Fibroblast of upper back skin (primary cell): ENCODE measurements at places on chromosomes 6 and 20.

DNA sequence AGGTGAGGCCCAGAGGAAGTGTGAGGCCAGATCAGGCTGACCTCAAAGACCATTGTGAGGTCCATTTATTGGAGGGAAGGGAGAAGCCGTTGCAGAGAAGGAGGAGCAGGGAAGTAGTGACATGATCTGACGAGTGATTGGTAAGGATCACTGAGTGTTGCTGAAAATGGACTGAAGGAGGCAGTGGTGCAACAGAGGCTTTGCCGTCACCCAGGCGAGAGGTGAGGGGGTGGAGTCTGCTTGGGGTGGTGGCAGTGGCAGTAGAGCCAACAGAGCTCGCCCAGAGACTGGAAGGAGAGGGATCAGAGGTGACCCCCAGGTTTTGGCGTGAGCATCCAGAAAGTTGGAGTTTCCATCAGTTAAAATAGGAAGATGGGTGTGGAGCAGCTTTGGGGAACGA is 67.9 kb upstream of the CLDN20 start:
- DNase-seq: no peak

DNA sequence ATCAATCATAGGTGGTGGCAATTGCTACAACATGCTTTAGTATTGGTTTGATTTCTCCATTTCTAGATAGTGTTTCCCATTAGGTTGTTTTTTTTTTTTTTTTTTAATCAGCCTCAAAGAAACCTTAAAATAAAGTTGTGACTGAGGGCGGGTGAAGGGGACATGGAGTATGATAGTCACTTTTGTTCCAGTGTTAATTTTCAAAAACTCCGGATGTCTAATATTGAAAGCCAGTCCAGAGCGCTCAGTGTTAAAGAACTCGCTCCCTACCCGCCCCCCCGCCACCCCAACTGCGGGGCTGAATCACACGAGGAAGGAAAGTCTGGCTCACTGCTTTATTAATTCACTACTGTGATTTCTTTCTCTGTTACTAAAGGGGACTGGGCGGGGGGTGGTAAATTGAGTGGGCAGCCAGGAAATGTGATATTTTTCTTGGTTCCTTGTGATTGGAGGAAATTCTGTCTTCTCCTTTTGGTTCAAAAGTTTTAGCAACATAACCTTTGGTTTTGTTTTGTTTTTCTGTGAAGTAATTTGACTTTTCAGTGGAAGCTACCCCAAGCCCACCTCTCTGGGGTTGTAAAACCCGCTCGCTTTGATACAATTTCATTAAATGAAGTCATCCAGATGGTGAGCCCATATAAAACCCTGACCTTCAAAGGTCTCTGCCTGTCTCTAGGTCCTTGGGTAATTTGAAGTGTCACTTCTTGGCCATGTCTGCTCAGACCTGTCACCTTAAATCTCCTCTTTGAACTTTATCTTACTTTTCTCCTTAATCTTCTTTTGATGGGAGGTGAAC is 38.0 kb downstream of the TNFAIP3 start:
- no peak for DNase-seq

DNA sequence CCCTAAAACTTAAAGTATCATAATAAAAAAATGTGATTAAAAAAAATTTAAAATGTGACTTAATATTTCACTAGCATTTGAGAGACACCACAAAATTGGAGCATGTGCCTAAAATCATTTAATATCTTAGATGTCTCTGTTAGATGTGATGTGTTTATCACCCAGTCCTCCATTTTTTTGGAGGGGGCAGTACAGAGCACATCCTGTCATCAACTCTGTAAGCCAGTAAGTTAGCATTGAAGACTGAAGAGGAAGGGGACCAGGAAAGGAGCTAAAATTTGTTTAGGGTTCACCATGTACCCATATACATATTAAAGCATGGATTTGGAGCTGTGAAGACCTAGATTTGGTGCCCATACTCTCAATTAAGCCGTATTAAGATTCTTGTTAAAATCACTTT is 30.7 kb upstream of the ADIG start:
- DNase-seq: no peak

- DNase-seq: no peak
Observed at GRCh38 chr6:148082696-148083095, 259.9 kb upstream of the SASH1 start.

GRCh38 chr6:163579880-163580295 is 165.4 kb downstream of the QKI start:
- DNase-seq: peak; percentile 31

DNA sequence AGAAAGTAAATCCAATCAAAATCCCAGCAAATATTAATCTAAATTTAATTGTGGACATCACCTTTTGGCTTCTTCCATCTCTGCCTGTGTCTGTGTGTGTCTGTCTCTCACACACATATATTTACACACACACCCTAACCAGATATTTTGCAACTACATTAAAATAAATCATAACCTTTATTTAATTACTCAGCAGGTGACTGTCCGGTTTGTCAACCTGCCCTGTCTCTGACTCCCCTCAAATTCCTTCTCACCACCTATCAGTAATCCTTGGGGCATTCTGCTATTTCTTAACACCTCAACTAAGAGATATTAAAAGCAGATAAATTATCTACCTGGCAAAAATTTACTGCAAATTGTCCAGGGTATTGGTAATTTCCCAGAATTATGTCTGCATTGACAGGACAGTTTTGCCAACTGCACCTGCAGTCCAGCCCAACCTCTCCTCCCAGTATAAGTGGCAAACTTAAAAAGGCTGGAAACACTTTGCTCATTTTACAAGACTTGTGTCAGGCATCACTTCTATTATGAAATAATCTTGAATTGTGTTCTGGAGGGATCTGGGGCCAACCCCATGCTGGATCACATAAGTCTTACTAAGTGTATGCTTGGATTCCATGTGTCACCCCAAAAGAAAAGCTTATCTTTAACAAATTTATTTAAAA is 216.1 kb downstream of the GMDS start:
- no peak for DNase-seq

GRCh38 chr6:84019141-84019841 is 14.3 kb upstream of the MRAP2 start:
- DNase-seq: no peak

DNA sequence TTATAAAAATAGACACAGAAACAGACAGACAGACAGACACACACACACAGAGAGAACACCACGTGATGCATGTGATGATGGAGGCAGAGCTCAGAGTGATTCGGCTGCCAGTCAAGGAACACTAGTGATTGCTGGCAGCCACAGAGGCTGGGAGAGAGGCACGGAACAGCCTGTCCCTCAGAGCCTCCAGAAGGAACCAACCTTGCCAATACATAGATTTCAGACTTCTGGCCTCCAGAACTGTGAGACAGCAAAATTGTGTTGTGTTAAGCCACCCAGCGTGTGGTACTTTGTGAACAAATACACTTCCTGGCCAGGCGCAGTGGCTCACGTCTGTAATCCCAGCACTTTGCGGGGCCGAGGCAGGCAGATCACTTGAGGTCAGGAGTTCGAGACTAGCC is 9.5 kb upstream of the PARD6B start:
- no peak for DNase-seq

- no peak for DNase-seq
Observed at GRCh38 chr20:2631228-2631627, 21.2 kb upstream of the NOP56 start.

DNA sequence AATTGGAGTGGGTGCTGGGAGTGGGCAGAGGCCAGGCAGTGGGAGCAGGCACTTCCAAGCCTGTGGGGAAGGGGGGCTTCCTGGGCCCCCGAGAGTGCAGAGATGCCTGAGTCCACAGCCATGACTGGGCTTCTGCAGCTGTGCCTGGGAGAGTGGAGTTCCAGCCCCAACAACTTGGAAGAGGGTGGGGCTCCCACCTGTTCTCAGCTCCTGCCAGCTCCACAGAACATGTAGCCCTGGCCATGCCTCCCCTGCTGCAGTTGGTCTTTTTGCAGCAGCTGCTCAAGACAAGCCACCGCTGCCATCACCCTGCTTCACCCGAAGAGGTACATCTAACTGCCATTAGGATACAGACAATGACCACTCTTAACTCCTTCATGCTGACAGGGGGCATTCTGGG is 1092.3 kb downstream of the KHDRBS2 start:
- no peak for DNase-seq

DNA sequence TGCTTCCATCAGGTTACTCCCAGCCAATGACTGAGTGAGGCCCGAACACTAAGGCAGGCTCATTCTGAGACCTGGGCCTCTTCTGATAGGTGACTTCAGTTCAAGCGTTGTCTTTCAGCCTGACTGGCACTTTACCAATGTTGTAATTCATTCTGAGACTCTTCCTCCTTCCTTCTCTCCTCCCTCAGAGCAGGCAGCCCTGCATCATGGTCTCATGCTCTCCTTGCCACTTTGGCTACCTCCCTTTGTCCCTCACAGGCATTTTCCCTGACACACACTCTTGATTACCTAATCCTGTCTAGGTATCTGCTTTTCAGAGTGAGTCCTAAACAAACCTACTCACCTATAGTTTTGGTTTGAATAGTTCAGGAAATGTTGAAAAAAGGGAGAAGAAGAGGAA is 12.6 kb upstream of the WFDC12 start:
- no peak for DNase-seq

DNA sequence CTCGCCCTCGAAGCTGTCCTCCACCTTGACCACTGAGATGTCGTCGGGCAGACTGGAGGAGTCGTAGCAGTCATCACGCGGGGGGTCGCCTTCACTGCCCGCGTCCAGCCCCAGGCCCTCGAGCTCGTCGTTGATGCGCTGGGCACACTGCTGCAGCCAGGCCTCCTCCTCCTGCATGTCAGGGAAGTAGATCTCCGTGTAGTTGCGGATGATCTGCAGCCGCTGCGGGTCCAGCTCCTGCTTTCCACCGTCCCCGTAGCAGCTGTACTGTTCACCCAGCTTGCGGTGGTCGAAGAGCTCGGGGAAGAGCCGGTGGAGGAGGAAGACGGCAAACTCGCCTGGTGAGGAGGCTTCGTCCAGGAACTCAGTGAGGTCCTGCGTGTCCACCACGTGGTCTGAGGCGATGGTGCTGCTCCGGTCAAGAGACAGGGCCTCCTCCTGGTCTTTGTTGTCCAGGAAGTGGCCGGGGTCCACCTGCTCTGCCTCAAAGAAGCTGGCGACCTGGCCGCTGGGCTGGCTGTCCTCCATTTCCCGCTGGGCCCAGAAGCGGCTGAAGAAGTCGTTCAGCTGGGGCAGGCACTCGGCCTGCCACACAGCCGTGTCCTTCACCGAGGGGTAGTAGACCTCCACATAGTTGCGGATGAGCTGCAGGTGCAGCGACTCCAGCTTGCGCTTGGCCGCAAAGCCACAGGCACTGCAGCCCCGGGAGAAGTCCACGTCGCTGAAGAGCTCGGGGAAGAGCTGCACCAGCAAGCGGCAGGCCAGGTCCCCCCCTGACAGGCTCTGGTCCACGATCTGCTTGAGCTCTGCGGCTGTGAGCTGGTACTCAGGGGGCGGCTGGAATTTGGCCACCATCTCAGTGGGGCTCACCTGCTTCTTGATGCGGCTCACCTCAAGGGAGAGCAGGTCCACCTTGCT is 41.9 kb downstream of the MTRES1 start:
- DNase-seq: no peak

DNA sequence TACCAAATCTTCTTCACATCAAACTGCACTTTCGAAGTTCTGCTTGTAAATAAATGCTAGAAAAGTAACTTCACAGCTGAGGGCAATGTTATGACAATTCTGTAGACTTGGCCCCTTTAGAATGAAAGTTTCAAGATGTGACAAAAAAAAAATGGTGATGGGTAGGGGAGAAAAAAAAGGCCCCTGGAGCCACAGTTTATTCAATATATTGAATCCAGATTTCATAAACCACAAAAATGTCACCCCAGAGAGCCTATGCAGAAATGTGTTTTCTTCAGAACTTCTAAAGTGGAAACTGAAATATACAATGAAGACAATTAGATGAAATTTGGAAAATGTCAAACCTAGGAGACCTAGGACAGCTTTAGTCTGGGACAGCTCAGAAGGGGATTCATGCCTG is 143.1 kb downstream of the EDN3 start:
- peak; percentile 62 for DNase-seq

GRCh38 chr6:29946223-29947076 is 4.1 kb downstream of the HLA-A start:
- no peak for DNase-seq

- DNase-seq: no peak
Observed at GRCh38 chr20:20317195-20317594, 50.7 kb upstream of the INSM1 start.

DNA sequence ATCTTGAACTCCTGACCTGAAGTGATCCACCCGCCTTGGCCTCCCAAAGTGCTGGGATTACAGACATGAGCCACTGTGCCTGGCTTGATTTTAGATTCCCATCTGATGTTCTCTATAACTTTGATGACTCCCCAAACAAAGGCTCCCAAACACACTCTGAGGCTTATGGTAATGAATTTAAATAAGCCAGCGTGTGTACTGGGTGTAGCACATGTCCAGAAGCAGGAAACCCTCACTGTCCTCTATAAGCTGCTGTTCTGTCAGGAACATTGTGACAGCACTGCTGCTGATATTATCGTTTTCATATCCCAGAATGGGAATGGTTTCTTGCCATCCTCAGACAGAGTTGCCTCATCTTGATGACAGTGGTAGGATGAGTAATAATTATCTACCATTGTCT is 54.1 kb upstream of the SALL4 start:
- DNase-seq: no peak

- no peak for DNase-seq
Observed at GRCh38 chr20:49052334-49052733, 6.2 kb downstream of the CSE1L start.

- DNase-seq: peak; percentile 4
Observed at GRCh38 chr20:52191916-52192718, 538 bp upstream of the ZFP64 start.

GRCh38 chr6:133748628-133749027 is 140.3 kb upstream of the TCF21 start:
- DNase-seq: no peak

DNA sequence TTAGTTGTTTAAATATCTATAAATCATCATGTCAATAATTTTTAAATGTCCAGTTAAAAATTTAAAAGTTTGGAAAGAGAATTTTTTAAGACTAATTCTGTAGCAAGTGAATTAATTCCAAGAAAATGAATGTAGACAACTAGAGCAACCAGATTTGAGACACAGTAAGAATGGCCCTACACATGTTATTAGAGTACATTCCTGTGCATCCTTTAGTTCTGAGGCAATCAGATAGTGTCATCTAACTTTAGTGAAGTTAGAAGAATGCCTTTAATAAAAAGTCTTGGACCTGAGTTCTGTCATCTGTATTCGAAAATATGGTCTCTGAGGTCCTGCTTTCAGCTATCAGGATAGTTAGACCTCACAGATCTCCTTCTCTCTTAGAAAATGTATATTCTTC is 63.7 kb downstream of the HIVEP2 start:
- peak; percentile 32 for DNase-seq

GRCh38 chr6:63910863-63911551 is 275.4 kb downstream of the PHF3 start:
- no peak for DNase-seq
